PC-9 (cell line): ENCODE measurements at places on chromosomes 7 and 10.
A peak's percentile ranks its signal among the peaks of the same experiment; 100 is the strongest.

- no peak for DNase-seq
Measured at GRCh38 chr10:78202386-78202785, 168.7 kb downstream of the RPS24 start.

- no peak for DNase-seq
Measured at GRCh38 chr7:18550574-18550973, 55.0 kb downstream of the HDAC9 start.

- DNase-seq = no peak
Measured at GRCh38 chr10:115941361-115941771, 331.6 kb downstream of the GFRA1 start.

DNA sequence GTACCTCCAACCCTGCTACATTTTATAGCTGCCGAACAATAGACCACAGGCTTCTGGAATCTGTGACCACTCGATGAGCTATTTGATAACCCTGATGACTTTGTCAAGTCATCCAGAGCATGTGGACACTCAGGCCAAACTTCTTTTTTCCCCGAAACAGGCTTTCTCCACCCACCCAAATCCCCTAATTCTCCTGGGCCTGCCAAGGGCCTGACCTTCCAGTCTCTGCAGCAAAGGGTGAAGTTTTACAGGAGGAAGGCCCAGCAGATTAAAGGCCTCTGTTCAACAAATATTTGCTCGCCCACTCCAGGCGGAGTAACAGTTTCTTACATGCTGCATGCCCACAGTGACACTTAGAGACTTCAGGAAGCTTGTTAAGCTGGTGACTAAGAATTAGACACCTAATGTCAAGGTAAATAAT, 2.0 kb downstream of the JCAD start:
- peak; percentile 77 for DNase-seq

DNA sequence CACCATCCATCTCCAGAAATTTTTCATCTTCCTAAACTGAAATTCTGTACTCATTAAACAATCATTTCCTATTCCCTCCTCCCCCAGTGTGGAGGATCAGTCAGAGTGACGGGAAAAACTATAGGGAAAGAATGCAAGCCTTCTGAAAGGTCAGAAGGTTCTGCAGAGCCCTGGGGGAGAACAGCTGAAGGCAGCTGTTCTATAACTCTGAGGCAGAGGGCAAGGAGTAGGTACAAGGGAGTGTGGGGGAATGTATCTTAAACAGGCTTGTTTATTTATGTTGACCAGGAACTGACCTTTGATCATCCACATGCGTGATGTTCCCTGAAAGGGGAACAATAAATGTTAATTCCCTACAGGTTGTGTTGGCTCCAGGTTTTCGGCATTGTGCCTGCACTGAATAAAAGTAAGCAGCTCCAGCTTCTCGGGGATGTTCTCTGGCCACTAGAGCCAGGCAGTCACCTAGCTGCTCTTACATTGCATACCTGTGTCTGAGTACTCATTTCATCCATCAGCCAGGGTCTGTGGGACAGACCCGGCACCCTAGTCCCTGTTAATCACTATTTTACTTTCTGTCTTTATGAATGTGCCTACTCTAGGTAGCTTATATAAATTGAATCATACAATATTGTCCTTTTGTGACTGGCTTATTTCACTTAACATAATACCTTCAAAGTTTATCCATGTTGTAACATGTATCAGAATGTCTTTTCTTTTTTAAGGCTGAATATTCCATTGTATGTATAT, 5.8 kb downstream of the IFIT1 start:
- DNase-seq = no peak

- DNase-seq = no peak
Measured at GRCh38 chr7:47336472-47337425, 245.2 kb downstream of the TNS3 start.

DNA sequence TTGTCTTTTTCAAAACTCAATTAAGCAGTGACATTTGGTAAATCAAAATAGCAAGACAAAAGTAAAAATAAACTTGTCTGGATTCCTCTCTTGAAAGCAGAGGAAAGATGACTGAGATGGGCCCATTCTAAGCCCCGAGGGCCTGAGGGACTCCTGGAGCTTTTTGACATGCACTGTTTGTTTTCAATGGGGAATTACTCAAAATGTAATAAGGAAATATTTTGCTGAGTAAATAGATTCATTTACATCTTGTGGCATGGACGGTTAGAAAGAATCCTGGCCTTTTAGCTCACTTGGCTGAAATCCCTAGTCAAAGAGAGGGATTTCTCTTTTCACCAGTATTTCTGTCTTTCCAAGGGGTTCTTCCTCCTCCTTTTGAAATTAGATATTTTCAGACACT, 108.0 kb downstream of the MKX start:
- no peak for DNase-seq

GRCh38 chr10:48192881-48193450, 81.5 kb downstream of the FRMPD2 start:
- no peak for DNase-seq

DNA sequence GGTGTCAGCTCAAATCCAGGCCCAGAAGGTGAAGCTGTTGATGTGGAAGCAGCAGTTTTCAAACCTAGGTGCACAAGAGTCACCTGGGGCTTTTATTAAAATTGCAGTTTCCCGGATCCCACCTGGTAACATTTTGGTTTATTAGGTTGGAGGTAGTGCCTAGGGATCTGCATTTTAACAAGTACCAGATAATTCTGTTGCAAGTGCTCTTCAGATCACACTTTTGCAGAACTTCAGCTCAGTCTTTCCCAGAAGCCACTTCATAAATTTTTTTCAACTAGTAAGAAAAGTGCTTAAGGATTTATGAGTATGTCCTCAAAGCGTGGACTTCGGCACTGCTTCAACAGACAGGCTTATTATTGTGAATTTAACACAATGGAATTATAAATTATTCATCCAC, 213.8 kb downstream of the ADRA2A start:
- DNase-seq = no peak

DNA sequence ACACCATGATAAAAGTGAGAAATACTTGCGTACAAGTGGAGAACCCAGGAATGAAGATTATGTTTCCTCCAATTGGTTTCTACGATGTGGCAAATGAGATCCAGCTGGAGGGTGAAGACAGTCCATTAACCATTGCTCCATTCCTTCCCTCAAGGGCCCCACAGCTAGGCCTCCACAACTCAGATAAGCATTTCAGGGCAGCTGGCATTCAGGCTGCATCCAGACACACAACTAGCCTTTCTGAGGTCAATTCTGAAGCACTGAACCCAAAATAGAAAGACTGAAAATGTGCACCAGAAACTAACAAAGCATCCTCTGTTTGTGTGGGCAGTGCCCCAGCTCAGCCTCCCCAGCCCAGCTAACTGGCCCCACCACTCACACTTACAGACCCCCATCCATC, 94.8 kb downstream of the GSAP start:
- DNase-seq = no peak

GRCh38 chr10:78450807-78451485, 417.3 kb downstream of the RPS24 start:
- DNase-seq = no peak

- DNase-seq = no peak
Measured at GRCh38 chr10:128693493-128694131, 567.4 kb upstream of the MKI67 start.

- no peak for DNase-seq
Measured at GRCh38 chr7:159143780-159144757, 598 bp downstream of the VIPR2 start.

GRCh38 chr10:81109200-81109752, 571.6 kb downstream of the SH2D4B start:
- DNase-seq = no peak

- DNase-seq = no peak
Measured at GRCh38 chr7:37187179-37187578, 261.5 kb downstream of the ELMO1 start.

DNA sequence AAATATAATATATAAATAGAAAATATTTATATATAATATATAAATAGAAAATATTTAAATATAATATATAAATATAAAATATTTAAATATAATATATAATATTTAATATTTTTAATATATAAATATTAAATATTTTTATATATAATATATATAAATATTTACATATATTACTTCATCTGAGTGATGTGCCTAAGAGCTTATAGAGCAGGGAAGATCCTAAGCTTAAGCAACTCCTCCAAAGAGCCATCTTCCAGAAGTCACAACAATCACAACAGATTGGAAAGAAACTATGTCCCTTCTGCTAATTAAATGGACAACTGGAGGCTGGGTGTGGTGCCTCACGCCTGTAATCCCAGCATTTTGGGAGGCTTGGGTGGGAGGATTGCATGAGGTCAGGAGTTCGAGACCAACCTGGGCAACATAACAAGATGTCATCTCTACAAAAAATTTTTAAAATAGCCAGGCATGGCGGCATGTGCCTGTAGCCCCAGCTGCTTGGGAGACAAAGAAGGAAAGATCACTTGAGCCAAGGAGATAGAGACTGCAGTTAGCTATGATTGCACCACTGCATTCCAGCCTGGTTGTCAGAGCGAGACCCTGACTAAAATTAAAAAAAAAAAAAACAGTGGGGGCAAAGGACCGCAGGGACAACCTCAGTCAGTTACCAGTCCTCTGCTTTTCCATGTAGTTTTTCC, 198.7 kb downstream of the SKIDA1 start:
- DNase-seq = no peak

DNA sequence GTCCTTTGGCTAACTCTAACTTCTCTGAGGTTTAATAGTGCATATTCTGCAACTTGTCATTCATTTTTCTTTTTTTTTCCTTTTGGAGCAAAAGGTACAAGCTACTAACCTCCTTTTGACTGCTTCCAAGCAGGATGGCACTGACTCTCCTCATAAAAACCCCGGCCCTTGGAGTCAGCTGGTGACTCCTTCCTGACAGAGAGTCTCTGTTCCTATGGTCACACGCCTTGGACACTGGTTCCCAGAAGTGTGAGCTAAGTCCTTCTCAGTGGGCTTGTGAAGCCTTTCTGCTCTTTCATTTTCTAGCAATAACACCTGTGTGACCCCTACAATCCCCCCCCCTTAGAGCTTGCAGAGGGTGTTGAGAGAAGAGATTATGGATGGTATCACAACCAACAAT, 21.7 kb downstream of the DOCK4 start:
- no peak for DNase-seq

GRCh38 chr10:49560526-49560925, 21.6 kb upstream of the ERCC6 start:
- DNase-seq = no peak
